ENCODE measurements at places on chromosomes 16 and 17.

DNA sequence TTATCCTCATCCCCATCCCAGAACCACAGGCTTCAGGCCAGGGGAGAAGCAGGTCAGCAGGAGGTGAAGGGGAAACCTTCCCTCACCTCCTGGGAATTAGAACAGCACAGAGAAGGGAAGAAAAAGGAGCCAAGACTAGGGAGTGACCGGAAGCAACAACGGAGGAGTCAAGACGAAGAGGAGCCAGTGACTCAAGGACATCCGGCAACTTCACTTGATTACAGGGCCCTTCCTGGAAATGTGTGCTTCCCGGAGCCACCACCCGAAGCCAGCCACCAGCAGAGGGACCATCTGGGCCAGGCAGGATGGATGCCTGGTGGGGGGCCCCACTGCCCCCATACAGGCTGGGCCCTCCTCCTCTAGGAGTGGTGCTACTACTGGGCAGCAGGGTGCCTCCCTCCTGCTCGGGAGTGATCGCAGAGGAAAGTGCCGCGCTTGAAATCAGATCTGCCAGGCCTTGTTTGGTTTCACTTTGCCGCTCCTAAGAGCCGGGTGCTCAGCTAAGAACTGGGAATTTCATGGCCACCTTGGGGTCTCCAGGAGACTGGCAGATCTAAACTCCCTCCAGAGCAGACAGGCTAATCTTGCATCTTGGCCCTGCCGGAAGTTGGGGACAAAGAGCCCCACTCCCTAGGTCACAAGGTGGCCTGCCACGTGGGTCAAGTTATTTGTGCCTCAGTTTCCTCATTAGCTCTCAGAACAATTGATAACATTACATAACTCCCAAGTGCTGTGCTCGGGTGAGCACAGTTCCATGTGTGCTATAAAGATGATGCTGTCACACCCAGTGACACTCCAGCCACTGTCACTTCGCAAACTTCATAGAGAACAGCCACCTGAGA, 6.6 kb downstream of the CDC42EP4 start:
- no peak for DNase-seq

DNA sequence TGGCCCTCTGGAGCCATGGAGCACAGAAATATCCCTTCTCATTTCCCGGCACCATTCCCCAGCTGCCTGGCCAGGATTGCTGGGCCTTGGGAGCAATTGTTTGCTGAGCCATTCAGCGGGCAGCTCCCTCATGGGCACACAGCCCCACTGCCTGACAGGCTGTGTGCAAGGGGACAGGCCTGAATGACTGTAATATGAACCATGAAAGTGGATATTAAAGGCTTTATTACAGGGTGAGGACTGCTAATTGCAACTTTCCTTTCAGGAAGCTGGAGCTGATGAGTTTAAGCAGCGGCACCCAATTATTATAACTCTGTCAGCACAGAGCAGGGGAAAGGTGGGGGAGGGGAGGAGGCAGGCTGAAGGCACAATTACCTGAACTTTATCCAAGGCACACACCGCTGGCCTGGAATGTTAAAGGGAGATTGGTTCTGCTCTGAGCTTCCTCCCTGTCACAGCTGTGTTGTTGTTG, 159.8 kb upstream of the SDK2 start:
- DNase-seq: peak; percentile 98

- no peak for DNase-seq
Measured at GRCh38 chr17:65956814-65957213, 235.1 kb downstream of the CEP112 start.

DNA sequence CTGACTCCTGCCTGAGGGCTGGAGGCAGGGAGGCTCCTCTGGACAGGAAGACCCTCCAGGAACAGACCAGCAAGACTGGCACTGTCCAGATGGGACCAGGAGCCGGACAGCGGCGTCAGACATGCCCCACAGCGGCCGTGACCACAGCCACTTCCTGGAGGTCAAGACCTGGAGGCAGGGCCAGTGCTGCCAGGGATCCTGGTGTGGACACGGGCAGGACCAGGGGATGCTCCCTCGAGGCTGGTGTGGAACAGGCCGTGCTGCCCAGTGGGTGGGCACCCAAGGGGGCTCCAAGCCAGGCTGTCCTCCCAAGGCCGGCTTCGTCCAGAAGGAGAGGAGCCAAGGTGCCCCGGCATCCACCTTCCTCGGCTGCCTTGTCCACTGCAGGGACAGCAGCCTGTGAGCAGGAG, 4.5 kb upstream of the CCDC57 start:
- no peak for DNase-seq

DNA sequence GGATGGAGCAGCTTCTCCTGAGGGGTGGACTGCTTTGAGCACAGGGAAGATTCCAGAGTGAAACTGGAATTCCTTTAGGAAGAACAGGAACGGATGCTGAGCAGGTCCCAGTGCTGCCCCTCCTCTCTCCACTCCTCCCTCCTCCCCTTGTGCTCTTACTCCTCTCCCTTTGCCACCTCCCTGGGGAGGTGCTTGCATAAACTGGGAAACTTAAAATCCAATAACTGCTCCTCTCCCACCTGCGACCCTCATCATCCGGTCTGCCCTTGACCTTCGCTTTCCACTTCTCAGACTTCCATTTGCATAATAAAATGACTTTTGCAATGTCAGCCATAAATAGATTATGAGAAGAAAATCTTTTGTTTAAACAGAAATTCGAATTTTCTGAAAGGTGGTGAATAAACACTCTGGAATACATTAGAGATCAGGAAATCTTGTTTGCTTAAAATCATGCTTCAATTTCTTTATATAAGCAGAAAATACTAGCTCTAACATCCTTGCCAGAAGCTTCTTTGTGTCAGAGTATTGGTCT, 23.7 kb downstream of the HSBP1 start:
- DNase-seq: no peak

- DNase-seq: peak; percentile 15
Measured at GRCh38 chr17:70563281-70563820, 394.0 kb downstream of the KCNJ2 start.

DNA sequence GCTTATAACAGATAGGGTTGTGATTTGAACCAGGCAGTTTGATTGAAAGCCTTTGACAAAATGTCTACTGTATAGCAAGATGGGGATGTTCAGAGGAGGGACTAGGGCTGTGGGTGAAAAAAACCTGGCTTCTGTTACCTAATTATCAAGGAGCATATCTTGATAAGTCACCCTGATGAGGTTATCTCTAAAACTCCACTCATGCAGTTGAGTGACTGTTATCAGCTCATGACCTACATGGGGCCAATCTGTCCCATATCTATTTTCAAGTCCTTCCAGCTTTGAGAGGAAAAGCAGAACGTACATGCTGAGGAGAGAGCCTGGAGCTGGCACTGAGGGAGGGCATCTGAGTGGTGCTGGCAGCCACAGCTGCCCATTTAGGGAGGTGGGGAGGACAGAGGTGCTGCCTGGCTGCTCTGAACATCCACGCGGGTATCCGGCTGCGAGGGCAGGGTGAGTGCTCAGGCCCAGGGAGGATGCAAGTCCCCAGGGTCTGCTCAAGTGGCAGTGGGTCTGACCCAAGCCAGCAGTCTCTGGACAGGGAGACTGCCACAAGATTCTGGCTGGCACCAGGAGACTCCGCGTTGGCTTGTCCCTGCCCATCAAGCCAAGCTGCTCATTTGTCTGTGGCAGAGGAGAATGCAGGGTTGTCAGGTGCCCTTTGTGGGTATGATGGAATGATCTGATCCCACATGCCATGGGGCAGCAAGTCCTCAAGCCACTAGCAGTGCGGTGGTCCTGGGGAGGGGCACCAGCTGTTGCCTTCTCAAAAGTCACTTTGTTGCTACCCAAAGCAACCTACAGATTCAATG, 29.2 kb downstream of the ATPAF2 start:
- no peak for DNase-seq

DNA sequence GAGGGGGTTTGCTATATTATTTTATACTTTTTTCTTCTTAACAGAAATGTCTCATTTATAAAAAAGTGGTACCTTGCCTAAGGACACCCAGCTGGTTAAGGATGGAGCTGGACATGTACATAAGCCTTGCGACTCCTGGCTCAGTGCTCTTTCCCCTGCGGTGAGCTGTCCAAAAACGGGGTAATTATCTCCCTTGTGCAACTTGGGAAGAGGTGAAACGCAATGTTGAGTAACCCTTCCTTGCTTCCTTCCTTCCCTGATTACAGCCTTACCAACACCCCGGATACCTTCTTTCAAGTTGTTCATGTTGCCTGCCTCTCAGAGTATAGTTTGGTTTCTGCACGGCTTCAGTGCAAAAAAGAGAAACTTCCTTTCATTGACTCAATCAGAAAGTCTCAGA, 94.1 kb upstream of the XYLT1 start:
- DNase-seq: no peak

DNA sequence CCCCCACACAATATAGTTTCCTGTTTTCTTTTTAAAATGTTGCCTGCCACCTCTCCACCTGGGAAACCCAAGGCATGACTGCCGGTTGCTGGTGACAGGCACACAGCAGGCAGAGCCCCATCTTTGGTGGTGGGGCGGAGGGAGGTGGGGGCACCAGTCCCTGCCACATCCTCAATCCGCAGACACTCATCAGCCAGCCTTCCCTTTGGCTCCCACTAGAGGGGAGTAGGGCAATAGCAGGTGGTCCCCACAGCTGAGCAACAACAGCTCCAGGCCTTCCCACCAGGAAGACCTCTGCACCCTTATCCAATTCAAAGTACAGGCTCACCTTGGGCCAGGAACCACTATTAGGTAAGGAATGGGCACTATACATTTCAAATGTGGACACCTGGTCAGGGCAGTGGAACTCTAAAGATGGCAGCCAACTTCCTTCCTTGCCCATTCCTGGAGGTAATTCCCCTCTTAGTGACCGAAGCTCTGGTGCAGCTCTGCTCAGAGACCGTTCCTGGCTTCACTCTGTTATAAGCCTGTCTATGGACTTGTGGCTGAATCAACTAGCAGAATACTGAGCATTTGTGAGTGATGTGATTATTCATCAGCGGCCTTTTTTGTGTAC, 13.9 kb downstream of the RECQL5 start:
- no peak for DNase-seq

DNA sequence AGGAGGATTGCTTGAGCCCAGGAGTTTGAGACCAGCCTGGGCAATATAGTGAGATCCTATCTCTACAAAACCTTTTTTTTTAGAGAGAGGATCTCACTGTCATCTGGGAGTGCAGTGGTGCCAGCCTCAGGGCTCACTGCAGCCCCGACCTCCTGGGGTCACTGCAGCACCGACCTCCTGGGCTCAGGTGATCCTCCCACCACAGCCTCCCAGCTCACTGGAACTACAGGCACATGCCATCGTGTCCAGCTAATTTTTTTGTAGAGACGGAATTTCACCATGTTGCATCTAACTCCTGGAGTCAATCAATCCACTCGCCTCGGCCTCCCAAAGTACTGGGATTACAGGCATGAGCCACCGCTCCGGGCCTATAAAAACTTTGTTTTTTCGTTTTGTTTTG, 15.4 kb downstream of the MAPK8IP3 start:
- no peak for DNase-seq

DNA sequence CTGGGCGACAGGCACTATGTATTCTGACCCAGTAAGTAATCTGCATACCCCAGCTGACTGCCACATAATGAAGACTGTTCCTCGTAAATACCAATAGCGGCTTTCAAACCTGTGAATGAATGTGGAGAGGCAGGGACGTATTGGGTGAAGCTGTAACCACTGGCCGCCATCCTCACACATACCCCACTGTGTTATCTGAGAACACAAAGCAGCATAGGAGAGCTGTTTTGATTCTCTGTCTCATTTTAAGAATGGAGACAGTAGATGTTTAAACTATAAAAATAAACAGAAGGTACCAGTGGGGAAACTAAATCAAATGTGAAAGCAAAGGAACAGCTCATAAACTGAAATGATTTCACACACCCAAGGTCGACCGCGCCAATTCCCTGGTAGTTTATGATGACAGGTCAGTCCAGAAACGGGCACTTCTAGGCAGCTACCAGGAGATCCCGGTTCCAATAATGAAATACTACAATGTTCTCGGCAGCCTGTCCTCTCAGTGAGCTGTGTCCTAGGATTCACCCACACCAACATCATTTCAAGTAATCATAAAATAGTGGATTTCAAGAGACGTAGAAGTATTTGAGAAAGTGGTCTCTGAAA, 109.7 kb downstream of the ADCY9 start:
- DNase-seq: no peak

- no peak for DNase-seq
Measured at GRCh38 chr16:85259832-85260167, 147.5 kb upstream of the CIBAR2 start.

GRCh38 chr16:87678618-87679017, 76.3 kb downstream of the JPH3 start:
- no peak for DNase-seq

- no peak for DNase-seq
Measured at GRCh38 chr17:40402668-40403067, 15.0 kb downstream of the TOP2A start.

GRCh38 chr16:69845181-69845580, 83.0 kb downstream of the WWP2 start:
- DNase-seq: no peak

DNA sequence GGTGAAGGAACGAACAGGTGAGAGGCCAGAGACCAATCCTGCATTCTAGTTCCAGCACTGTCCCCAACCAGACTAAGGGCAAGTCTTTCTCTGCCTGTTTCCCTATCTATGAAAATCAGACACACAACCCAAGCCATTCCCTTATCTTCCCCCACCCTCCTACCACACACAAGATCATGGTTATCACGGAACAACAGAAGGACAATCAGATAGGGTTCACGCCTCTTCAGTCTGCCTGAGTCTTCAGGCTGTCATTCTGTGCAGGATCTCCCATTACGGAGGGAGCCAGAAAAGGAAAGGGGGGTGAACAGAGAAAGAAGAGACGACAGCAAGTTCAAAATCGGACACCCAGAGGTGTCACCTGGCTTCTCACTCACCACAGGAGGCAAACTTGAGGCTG, 11.1 kb downstream of the TLE7 start:
- no peak for DNase-seq

- no peak for DNase-seq
Measured at GRCh38 chr17:67662712-67663111, 55.0 kb upstream of the NOL11 start.

GRCh38 chr16:50390914-50391716, 22.3 kb upstream of the BRD7 start:
- no peak for DNase-seq

DNA sequence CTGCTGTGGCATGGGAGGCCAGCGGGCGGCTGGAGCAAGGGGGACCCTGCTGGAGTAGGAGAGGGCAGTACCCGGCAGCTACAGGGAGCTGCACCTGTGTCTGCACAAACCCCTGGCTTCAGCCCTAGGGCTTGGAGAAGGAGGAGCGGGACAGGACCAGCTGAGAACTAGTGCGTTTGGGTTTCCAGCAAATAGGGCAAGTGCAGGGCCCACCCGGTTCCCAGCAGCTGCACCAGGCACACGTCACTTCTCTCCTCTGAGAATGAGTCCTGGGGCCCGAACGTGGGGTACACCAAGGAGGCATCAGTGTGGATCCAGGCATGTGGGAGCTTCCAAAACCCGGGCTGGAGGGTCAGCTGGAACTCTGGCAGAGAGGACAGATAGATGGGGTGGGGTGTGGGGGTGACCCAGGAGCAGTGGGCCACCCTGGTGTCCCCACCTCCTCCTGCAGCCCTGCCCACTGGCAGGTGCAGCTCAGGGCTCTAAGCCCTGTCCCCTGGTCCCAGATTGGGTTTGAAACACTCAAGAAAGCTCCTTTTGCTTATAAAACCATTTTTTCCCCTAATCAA, 5.6 kb downstream of the C16orf89 start:
- no peak for DNase-seq

GRCh38 chr16:71244521-71244920, 14.0 kb upstream of the HYDIN start:
- no peak for DNase-seq

Measured in NCI-H2081 treated with DMSO at 0.1 percent for 48 hours (cell line).